ENCODE measurements at places on chromosomes 7 and 10. TPM values are rescaled to one million over a fixed set of nuclear protein-coding genes. Genes with fewer than 3 reads are reported as not detected.

PDZD7 gene
- 0.06 TPM for polyA plus RNA-seq

DNA sequence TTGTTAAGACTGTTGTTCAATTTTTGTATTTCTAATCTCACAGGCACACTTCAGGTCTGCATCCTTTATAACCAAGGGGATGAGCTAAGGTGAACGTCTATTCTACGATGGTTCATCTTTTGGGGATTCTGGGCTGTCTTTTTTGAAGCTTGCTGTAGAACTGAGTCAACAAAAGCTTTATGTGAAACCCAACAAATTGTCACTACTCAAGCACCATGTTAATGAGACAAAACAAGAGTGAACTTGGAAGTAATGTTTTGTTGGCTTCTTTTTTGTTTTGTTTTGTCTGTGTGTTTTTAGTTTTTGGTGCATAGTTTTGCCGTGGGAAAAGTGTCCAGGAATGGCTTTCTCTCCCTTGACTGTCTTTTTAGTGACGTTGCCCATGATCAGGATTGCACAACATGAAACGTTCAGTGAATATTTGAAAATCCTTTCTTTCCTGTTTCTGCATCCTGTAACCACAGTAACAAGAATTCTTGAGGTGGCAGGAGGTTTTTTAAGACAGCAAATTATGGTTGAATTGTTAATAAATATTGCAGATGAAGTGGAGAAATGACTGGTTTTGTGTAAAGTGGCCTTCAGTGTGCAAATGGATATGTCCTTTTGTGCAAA is 65.6 kb downstream of the WIPF3 start:
- DNase-seq = no peak

SPDYE1 gene
- not detected for polyA plus RNA-seq

DNA sequence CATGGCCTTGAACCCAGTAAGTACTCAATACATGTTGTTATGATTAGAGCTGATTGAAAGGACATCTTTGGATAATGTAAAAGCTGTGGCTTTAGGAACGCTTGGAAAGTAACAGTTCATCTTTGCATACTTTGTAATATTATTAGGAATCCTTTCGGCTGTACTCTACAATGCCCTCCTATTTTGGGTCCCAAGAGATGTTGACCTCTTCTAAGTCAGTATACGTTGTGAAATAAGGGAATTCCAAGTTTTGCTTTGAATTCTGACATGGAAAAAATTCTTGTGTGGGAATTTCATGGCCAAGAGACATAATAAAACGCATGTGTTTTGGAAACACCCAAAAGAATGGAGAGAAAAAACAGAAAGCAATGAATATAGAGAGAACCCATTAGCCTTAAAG is 7.7 kb downstream of the AGR3 start:
- DNase-seq = no peak

SFRP5 gene
- polyA plus RNA-seq = 0.69 TPM

GRCh38 chr7:110568388-110568787 is 522.5 kb upstream of the LRRN3 start:
- DNase-seq = no peak

GRCh38 chr10:69439350-69439739 is 11.9 kb upstream of the TSPAN15 start:
- DNase-seq = peak; percentile 90

DNA sequence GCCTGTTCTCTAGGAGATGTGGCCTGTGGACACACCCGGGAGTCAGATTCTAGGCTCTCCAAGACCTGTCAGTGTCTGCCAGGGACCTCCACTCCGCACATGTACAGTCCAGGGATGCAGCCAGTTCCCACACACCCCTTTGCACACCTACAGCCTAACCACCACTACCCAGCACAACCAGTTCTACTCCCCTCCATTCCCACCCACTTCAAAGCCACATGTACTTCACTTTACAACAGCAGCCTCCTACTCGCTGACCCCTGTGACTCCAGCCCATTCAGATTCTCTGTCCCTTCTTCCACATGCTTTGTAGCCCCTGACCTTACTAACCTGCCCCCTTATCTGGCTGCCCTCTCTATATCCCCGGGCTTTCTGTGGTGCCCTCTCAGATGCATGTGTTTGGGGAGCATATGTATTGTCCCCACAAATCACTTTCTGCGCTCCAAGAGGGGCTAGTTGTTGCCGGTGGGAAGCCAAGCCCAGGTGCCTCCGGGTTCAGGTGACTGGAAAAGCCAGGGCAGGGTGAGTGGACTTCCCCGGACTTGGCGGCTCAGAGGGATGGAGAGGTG is 7.2 kb downstream of the LBX1 start:
- DNase-seq = no peak

GRCh38 chr7:107999779-108000560 is 3.0 kb downstream of the LAMB1 start:
- DNase-seq = no peak
